Retina (tissue), 1 donor: ENCODE measurements at places on chromosomes 7 and 10.
A peak's percentile ranks its signal among the peaks of the same experiment; 100 is the strongest.

DNA sequence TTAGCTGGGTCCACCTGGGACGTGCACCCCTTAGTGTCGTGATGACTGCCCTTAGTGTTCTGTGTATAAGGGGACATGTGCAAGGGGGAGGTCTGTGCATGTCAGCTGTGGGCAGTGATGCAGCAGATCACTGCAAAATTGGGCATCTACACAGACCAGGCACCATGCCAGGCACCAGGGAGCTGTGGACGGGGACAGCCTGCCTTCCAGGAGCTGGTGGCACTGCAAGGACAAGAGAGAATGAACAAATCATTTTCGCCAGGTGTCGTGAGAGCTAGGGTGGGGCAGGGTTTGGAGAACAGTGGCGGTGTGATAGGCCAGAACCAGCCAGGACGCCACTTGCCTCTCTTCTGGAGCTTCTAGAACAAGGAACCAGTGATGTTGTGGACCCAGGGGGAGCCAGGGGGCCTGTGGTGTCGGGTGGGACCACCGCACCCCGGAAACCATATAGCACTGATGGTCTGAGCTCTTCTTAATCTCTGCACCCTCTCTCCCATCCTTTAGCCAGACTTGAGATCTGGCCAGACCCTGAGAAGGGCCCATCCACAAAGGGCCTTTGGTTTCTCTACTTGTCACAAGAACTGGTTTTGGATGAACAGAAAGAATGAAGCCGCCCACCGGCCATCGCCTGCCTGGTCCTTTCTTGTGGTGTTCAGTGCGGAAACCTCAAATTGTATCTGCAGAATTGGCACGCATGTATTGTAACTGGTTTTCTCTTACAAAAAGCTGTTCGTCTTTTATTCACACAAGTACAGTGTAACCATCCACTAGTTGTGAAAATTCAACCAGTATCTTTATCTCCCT is 30.7 kb downstream of the PRF1 start:
- no peak for DNase-seq

- DNase-seq = no peak
These were observed 20.9 kb upstream of the BTBD16 start for GRCh38 chr10:122249991-122250750.

DNA sequence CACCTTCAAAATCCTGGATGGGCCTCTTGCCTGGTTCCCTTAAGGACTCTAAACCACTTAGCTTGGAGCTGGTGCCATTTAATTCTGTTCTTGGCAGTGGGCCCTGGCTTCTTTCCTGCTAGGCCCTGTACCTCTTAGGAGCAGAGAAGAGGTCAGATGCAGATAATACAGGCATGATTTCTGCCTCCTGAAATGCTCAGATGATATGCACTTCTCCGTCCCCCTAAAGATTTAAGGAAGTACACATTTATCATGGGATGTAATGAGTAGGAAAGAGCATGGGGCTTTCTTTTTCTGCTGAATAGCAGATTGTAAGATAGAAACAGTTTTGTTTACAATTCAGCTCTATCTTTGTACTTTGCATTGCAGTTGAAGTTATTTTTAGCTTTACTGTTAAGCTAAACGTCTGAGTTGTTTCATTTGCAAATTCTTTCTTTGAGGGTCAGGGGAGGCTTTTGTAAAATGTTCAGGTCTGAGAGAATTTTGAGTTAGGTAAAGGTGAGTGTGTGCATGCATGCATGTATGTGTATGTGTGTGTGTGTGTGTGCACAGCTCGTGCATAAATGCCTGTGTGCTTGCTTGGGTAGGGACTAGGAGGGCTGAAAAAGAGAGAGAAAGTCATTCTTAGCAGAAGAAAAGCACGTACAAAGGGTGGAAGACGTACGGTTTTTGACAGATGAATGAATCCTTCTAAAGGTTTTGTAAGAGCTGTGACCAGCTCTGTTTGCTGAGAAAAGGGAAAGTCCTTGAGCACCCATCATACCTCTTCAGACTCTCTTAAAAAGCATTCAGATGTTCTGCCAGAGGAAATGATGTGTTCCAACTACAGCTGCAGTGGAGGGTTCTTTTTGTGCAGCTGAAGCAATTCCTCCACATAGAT is 364.2 kb downstream of the AUTS2 start:
- no peak for DNase-seq

DNA sequence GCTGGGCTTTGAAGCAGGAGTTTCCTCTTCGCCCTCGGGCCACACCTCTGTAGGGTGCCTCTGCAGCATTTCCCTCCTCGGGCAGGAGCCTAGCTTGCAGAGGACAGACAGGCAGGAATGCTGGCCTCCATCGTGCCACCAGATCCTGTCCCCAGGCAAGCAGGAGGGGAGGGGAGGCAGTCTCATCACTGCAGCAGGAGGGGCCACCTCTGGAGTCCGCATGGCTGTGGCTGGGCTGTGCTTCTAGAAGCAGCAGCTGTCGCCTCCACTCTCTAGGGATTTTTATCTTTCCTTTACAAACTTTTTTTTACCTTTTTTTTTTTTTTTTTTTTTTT is 181.4 kb downstream of the CUX1 start:
- DNase-seq = peak; percentile 45

GRCh38 chr10:20988357-20988983 is 91.4 kb upstream of the NEBL start:
- DNase-seq = no peak

- DNase-seq = no peak
These were observed 98.0 kb upstream of the ELMO1 start for GRCh38 chr7:37546677-37547076.

DNA sequence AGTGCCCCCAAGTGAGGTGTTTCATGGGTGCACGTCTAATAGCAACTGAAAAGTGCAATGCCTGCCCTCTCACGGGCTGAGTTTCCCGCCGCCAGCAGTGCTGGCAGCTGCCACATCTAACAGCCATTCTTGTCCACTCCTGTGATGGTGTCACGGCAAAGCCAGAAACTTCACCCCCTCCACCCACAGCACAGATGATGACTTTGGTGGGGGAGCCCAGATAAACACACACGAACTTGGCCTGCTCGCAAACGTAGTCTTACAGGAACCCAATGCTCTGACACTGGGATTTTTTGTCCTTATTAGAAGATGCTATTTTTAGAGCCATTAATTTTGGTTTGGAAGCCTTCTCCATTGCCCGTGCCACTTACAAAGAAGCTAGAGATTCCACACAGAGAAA is 26.7 kb downstream of the CPXM2 start:
- DNase-seq = no peak

- DNase-seq = peak; percentile 82
These were observed at the start of gene PALD1 for GRCh38 chr10:70478191-70479164. PALD1 (plus strand) TSS chr10:70478767; CDS start chr10:70525952, 47,185 bp downstream.
